CD4-positive, alpha-beta T cell treated with Interleukin-15 for 4 hours (primary cell): ENCODE measurements at places on chromosomes 13 and 19.

- no peak for DNase-seq
Observed at GRCh38 chr19:3463714-3464586, 16.4 kb downstream of the SMIM24 start.

- DNase-seq, result no peak
Observed at GRCh38 chr13:111171629-111172028, 56.5 kb downstream of the ARHGEF7 start.

- DNase-seq, result no peak
Observed at GRCh38 chr13:35347679-35348205, 128.7 kb downstream of the MAB21L1 start.

- DNase-seq, result no peak
Observed at GRCh38 chr13:90585392-90585791, 762.1 kb upstream of the MIR17HG start.

DNA sequence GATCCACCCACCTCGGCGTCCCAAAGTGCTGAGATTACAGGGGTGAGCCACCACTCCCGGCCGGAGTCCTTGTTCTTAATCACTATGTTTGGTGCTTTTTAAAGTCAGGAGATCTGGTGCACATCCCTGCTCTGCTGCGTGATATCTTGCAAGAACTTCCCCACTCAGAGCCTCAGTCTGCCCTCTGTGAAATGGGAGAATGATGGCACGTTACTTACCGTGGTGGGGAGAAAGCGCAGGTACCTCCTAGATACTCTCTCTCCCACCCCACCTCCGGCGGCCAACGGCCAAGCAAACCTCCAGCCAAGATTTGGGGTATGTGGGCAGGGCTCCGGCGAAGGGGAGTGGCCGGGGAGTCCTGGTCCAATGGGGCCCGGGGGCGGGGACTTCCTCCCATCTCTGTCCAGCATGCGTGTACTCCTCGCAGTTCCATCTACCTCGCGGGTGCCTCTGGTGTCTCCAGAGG lies at the start of gene RYR1:
TSS of gene RYR1 (plus strand) at position 424 of the 466 bp plus-strand sequence. CDS start 139 bp downstream, outside the sequence.
- DNase-seq, result peak; percentile 24

DNA sequence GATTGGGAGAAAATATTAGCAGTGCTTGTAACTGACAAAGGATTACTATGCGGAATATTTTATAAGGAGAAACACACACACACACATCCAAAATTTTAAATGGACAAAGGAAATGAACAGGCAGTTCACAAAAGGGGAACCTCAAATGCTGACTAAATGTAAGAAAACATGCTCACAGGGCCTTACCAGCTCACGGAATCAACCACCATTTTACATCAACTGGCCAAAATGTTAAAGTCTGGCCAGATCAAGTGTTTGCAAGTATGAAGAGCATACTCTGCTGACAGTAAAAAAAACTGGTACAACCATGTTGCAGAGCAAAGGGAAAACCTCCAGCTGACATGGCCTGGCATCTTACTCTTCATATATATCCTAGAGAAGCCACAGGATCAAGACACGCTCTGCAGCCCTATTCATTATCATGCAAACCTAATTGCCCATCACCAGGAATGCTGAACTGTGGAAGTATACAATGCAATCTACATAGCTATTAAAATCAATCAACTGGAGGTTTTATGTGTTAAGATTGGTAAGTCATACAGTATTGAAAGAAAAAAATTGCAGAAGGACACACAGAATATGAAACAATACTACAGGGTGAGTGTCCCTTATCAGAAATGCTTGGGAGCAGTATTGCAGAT lies 124.4 kb downstream of the RNF17 start:
- DNase-seq, result no peak

DNA sequence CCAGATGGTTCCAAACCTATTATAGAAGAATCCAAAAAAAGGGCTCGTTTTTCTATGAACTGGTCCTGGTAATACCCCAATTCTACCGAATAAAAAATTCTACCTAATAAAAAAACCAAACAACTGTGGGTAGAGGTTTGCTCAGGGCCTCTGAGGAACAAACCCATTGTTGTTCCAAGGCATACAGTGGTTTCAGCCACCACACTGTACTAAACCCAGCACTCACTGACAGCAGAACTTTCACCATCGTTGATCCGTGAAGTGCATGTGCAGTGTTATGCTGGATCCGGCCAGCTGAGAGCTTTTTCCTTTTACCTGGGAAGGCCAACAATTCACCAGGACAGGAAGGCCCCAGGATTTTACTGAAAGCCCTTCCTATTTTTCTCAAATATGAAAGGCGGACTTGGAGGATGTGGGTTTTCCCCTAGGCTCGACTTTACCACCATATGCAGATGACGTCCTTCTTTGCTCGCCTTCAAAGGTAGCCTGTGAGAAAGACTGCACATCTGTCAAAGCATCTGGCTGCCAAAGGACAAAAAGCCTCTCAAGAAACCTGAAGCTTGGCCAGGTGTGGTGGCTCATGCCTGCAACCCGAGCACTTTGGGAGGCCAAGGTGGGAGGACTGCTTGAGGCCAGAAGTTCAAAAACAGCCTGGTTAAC lies 7.2 kb upstream of the PABPC3 start:
- no peak for DNase-seq

- no peak for DNase-seq
Observed at GRCh38 chr13:98232456-98232855, 55.4 kb upstream of the RNF113B start.

DNA sequence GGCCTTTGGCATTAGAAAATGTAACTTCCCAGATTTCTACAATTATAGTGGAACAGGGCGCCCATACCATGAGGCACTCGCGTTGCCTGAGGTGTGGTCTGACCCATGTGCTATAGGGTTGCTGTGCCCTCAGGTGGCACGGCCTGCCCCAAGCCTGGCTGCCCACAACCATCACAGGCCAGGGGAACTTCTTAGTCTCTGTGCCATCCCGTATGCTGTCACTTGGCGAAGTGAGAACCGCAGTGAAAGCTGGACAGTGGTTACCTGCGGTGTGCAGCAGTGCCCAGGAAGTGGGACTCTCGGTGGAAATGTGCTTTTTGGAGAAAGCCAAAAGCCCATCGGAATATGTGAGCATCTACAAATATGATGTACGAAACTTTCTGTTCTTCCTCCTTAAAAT lies 88.2 kb upstream of the GPR183 start:
- DNase-seq, result no peak

DNA sequence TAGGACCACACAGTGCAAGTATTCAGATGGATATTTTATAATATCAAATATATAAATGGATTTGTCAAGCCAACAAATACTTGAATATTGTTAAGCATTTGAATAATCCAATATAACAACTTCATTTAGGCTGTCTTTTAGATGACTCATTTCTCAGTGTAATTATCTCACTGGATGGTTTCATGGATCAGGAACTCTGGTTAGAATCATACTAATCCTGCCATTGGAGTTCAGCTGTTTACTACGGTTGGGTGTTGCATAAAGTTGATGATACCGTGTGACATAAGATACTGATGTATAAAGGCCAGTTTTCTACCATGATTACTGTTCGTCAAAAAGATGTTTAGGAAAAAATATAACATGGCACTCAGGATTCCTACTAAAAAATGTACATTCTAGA lies 196.3 kb downstream of the TSHZ3 start:
- no peak for DNase-seq

DNA sequence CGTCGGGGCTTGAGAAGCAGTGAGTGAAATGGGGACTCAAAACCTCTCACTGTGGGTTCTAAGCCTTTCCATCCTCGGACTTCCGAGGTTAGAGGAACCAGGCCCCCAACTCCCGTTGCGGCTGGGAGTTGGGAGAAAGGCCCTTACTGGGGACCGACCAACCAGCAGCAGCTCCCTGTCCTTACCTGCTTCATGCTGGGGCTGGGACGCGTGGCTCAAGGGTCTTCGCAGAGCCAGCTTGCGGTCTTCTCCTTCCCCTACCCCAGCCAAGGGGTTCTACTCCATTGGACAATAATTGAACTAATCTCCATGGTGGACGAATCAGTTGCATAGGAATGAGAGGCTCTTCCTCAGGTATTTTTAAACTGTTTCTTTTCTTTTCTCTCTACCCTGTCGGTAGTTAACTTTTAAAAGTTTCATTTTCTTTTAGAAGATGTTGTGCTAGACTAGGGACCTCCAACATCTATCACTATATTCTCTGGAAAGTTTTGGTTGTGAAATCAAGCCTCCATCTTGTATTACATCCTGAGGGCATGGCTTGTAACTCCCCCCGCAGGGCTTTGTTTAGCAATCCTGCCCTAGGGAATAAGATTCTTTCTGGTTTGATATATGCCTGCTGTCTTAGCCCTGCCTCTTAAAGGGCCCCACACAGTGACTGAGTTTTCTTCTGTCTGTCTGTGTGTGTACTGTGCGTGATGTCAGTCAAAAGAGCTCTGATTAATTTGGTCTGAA lies 1027.1 kb upstream of the PCDH9 start:
- no peak for DNase-seq

DNA sequence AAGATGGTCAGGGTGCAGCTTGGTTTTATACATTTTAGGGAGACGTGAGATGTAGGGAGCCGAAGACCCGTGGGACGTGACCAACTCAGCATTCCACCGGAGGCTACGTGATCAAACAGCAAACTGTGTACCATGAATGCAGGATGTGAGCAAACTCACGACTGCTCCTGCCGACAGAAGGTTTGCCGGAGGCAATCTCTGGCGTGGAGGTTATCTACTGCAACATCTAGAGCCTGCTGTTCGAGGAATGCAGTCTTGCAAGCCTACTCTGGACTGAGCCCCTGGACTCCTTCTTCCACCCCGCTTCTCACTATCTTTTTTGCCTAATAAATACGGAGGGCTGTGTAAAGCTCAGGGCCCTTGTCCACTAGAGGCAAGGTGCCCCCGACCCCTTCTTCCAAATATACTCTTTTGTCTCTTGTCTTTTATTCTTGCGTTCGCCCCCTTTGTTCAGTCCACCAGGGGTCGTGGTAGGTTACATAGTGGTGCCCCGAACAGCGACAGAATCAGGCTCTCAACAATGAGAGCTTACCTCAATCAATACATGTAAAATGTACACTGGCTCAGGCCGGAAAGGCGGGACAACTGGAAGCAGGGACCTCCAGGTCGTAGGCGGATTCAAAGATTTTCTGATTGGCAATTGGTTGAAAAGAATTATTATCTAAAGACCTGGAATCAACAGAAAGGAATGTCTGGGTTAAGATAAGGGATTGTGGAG lies 8.9 kb upstream of the OR1I1 start:
- no peak for DNase-seq

DNA sequence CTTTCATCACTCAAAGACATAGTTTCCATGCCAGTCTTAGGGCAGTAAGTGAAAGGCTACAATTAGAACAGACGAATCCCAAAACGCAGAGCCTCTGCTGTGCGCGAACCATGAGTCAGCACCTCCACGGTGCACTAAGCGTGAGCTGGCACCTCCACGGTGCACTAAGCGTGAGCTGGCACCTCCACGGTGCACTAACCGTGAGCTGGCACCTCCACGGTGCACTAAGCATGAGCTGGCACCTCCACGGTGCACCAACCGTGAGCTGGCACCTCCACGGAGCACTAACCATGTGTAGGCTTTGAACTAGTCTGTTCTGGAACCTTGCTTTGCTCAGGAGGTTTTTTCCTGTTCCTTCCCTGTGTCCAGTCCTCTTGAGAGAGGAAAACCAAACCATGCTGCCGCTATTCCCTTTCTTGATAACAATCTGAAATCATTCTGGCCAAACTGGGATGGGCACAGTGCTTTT lies 120.6 kb downstream of the IRS2 start:
- no peak for DNase-seq

- no peak for DNase-seq
Observed at GRCh38 chr19:5958074-5958850, 19.7 kb downstream of the RANBP3 start.

- DNase-seq, result peak; percentile 75
Observed at GRCh38 chr19:10295305-10295846, 5.6 kb downstream of the ICAM5 start.

DNA sequence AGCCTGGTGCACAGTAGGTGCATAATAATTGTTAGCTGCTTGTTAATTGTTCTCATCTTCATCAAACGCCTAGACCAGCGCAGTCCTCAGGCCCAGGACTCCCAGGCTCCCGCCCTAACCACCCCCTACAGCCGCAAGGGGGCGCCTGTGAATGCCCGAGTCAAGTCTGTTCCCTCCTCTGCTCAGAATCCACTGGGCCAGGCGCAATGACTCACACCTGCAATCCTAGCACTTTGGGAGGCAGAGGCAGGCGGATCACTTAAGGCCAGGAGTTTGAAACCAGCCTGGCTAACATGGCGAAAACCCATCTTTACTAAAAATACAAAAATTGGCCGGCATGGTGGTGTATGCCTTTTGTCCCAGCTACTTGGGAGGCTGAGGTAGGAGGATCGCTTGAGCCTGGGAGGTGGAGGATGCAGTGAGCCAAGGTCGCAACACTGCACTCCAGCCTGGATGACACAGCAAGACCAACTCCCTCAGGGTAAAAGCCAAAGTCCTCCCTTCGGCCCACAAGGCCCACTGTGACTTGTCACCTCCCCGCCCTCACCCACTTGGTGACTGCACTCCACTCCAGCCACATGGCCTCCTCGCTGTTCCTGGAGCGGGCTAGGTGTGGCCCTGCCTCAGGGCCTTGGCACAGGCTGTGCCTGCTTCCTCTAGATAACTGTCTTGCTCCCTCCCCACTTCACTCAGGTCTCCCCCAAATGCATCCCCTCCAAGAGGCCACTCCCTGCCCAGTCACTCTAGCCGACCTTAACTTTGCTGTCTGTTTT lies 9.1 kb downstream of the ZNF653 start:
- DNase-seq, result peak; percentile 57

GRCh38 chr13:32031815-32032370 lies 319 bp downstream of the FRY start:
- no peak for DNase-seq

DNA sequence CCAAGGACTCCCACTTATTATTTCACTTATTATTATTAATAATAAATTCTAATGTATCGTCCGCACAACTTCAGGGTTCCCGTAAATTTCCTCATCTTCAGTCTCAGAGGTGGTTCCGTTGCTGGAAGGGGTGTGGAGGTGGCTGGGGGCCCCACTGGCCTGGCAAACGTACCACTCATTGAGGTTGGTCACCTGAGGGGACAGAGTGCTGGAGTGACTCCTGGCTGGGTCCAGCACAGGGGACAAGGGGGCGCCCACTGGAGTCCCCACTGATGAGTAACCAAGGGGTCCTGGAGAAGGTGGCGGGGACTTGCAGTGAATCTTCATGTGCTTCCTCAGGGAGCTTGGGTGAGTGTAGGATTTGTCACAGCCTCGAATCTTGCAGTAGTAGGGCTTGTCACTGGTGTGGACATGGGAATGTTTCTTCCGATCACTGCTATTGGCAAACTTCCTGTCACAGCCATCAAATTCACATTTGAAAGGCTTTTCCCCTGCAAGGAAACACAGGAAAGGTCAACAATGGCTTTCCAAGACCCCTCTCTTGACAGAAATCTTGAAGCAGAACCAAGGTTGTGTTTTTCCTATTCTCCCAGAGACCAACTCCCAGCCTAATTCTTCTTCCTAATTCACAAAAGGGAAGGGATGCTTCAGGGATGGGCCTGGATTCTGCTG lies 6.1 kb downstream of the ZIC5 start:
- no peak for DNase-seq

DNA sequence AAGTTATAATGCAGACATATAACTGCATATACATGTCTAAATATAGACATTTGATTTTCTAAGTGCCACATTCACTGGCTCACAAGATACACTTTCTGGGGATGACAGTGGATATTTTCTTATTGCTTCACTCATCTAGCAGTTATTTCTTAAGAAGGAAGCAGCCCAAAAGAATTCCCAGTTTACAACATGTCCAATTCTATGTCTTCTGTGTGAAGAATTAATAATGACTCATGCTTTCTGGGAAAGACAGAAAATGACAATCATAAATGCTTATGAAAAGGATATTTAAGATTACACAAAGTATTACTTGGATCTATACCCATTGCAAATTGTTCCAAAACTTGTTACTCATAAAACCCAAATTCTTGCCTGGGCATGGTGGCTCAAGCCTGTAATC lies 543.4 kb downstream of the SUCLA2 start:
- no peak for DNase-seq

- peak; percentile 29 for DNase-seq
Observed at GRCh38 chr13:32581177-32581786, 5.0 kb upstream of the PDS5B start.
